NCI-H2171 (cell line): ENCODE measurements at places on chromosomes 12 and 14.

DNA sequence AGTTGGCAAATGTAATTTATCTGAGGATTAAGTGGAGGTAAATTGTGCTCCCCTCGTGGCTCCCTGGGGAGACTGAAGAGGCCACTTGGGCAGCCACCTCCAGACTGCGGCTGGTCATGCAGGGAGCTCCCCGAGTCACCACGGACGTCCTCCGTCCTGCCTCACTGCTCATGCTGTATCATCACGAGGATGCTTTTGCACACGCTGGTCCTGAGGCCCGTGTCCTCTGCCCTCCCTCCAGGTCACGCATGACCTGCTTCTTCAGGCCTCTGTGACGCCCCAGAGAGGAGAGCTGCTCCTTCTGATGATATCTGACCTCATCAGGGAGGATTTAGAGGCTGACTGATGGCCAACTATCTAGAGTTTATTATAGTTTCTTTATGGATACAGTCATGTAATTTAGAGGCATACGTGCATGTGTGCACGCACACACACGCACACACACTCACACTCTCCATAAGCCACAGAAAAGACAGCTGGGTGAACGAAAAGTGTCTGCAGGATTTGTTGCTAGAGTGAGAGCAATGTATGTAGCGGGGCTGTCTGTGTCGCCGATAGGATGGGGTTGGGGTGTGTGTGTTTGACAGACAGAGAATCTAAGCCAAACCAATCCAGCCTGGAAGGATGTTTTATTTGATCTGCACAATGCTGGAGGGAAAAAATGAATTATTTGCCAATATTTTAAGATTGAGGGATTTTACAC, 160.0 kb downstream of the ADGRD1 start:
- no peak for DNase-seq

GRCh38 chr14:101881426-101881825, 82.9 kb upstream of the DYNC1H1 start:
- no peak for DNase-seq

DNA sequence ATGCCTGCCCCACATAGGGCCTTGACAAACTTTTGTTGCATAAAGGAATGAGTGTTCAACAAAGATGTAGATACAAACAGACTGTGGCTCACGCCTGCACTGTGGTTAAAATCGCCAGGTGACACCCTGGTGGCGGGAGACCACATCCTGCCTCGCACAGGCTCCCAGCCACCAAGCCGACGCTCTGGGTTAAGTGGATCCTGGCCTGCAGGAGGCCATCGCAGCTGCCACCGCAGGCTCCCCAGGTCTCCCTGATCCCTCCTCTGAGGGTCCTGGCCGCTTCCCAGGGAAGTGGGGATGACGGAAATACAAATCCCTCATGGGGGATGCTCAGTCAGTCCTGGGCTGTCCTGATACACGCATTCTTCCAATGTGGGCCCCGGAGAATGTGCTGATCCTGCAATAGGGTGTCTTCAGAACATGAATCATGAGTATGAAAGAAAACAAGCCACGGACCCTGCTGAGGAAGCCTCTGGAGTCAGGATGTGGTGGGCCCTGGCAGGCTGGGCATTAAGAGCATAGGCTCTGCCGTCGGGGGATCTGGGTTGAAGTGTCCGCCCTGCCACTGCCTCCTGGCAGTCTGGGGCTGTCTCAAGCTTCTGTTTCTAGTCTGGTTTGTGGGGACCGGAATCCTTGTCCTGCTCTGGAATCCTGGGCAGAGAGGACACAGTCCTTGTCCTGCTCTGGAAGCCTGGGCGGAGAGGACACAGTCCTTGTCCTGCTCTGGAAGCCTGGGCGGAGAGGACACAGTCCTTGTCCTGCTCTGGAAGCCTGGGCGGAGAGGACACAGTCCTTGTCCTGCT, 53.5 kb upstream of the BEGAIN start:
- no peak for DNase-seq

DNA sequence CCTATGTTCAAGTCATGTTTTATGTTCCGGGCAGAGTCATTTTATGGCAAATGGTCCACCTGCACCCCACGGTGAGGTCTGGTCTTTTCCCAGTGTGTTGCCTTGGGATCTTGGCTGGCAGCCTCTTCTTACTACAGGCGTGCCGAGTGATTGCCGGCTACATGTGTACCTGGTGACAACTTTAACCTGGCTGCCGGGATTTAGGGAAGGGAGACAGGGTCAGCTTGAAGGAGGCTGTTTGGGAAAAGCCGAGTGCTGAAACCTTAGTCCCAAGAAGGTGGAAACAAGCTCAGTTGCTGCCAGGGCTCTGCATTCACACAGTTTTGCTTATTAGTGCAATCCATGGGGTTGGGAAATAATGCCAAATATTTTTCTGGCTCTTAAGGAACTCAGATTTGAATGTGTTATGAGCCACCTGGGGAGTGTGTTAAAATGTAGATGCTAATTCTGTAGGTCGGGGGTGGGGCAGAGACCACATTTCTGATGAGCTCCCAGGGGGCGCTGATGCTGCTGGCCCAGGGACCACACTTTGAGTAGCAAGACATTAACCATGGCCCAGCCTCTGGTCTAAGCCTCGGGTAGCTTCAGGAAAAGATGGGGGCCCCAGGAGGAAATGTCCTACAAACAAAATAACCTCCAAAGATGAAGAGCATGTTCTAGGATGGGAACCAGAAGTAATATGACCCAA, 179.6 kb downstream of the TBX5 start:
- no peak for DNase-seq

DNA sequence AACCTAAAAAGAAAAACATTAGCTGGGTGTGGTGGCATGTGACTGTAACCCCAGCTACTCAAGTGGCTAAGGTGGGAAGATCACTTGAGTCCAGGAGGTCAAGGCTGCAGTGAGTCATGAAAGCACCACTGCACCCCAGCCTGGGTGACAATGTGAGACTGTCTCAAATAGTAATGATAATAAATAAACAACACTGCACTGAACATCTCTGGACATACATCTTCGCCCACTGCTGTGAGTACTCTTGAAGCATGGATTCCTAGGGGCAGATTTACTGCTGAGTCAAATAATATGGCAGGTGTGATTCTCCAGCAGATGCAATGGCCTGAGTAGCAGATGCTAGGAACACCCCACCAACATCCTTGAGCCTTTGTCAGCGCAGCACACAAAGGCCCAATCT, 23.6 kb downstream of the ABCB9 start:
- DNase-seq: no peak

GRCh38 chr12:111975161-111975931, 37.6 kb downstream of the TMEM116 start:
- no peak for DNase-seq

GRCh38 chr12:111643427-111643826, 42.3 kb downstream of the BRAP start:
- DNase-seq: no peak

DNA sequence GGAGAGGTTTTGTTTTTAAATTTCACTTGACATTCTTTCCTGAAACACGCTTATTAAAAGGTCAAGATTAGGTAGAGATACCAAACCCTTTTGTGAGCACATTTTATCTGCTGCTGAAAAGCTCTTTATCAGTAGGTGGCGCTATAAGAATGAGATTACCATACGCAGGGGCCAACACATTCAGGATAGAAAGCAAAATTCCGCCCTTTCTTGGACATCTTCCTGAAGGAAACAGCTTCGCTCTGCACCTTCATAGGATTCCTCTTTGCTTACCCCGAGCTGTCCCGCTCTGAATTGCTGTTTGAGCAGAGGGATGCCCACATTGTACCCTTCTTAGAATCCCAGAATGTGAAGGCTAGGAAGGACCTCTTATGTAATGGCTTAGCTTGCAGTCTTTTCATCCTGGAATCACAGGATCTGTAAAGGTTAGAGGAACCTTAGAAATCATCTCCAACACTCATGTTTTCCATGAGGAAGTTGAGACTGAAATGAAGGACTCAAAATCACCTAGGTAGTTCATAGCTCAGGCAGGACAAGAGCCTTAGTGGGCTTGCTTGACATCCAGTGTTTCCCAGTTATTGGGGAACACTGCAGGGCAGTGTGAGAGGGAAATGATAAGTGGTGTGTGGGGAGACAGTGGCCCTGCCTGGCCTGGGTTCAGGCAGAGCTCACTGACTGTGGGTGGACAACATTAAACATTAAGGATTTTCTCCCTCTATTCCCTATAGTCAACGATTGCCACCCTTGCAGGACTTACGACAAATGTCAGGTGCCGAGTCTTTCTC, 38.7 kb upstream of the CRY1 start:
- DNase-seq: peak; percentile 75

GRCh38 chr12:105864901-105865300, 273.9 kb downstream of the NUAK1 start:
- DNase-seq: no peak

- no peak for DNase-seq
These were observed 13.1 kb downstream of the CRY1 start for GRCh38 chr12:107080299-107080698.

- no peak for DNase-seq
These were observed 73.7 kb downstream of the ANKS1B start for GRCh38 chr12:99911081-99911480.

- DNase-seq: peak; percentile 14
These were observed 282.8 kb downstream of the PAWR start for GRCh38 chr12:79407671-79408622.

DNA sequence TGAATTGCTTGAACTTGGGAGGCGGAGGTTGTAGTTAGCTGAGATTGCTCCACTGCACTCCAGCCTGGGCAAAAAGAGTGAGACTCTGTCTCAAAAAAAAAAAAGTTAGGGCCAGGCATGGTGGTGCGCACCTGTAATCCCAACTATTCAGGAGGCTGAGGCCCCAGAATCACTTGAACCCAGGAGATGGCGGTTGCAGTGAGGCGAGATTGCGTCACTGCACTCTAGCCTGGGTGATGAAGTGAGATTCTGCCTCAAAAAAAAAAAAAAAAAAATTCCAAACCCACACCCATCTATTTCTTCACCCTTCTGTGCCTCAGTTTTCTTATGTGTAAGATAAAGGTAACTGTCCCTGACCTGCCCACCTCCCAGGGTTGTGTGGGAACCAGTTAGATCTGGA, 11.0 kb upstream of the MLXIP start:
- DNase-seq: no peak

- DNase-seq: peak; percentile 53
These were observed 2.8 kb upstream of the RNASE4 start for GRCh38 chr14:20681348-20682126.

DNA sequence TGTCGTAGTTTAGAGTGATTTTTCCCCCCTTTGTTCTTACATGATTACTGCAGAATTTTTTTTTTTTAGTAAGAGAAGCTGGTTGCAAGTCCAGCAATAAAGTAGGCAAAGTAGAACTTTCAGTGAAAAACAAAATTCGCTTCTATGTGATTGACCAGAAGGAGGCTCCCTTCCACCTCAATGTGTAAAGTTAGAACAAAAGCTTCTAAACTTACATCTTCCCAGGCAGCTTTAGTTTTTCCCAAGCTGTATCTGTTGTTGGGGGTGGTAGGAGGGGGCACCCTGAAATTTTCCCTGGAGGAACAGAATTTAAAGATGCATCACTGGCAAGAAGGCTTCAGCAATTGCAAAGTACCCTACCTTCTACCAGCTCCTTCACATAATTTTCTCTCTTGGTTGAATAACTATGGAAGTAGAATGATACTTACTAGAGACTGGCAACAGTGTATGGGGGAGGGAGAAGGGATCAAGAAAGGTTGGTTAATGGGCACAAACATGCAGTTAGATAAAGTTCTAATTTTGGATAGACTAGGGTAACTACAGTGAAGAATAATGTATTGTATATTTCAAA, 87.3 kb upstream of the E2F7 start:
- no peak for DNase-seq

GRCh38 chr12:105993766-105994555, 144.8 kb downstream of the NUAK1 start:
- DNase-seq: no peak

- DNase-seq: no peak
These were observed 23.4 kb upstream of the FSCB start for GRCh38 chr14:44530475-44530874.

DNA sequence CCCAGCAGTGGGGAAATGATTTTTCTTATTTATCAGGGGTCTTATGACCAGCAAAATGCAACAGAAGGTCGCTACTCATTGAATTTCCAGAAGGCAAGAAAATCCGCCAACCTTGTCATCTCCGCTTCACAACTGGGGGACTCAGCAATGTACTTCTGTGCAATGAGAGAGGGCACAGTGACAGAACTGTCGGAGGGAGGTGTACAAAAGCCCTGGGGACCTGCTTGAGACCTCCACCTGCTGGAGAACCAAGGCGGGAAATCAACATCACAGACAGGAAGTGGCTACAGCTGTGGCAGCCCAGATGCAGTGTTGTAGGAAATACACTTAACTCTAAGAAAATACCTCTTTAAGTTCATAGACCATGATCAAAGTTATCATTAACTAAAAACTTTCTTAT, 250.9 kb upstream of the OR4E1 start:
- DNase-seq: no peak

DNA sequence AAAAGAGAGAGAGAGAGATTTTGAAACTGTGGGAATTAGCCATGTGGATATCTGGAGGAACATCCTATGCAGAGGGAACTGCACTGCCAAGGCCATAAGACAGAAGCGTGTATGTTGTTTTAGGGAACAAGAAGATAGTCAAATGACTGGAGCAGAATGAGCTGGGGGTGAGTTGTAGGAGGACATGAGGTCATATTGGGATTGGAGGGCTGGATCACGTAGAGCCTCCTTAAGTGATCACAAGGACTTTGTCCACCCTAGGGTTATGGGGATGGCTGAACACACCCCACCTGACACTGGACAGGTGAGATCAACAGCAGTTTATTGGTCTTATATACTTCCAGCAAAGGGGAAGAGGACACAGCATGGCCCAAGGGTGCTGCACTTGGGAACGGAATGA, 8.2 kb upstream of the CGRRF1 start:
- DNase-seq: no peak

GRCh38 chr12:51533799-51534198, 57.2 kb upstream of the SCN8A start:
- no peak for DNase-seq

DNA sequence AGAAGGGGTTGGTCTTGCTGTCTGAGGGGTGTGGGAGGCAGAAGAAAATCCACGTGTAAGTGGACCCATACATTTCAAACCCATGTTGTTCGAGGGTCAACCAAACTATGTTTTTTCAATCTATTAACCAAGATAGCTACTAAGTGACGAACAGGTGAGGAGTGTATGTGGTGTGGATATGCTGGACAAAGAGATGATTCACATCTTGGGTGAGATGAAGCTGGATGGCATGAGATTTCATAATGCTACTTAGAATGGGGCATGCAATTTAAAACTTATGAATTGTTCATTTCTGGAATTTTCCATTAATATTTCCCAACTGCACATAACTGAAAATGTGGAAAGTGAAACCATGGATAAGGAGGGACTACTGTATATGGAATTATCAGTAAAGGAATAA, 17.9 kb upstream of the KTN1 start:
- no peak for DNase-seq

GRCh38 chr12:76706101-76706500, 57.8 kb upstream of the ZDHHC17 start:
- DNase-seq: no peak
